Cortex of kidney (tissue), 1 donor: ENCODE measurements at places on chromosomes 3 and 15.

GRCh38 chr15:45449916-45450867 lies 71.8 kb upstream of the GATM start:
- DNase-seq = no peak

- DNase-seq = no peak
Measured at GRCh38 chr3:177358977-177359592, 161.8 kb upstream of the TBL1XR1 start.

GRCh38 chr3:23909341-23909740 lies 7.4 kb downstream of the NKIRAS1 start:
- DNase-seq = no peak

- DNase-seq = no peak
Measured at GRCh38 chr15:78045189-78045588, 32.3 kb downstream of the TBC1D2B start.

DNA sequence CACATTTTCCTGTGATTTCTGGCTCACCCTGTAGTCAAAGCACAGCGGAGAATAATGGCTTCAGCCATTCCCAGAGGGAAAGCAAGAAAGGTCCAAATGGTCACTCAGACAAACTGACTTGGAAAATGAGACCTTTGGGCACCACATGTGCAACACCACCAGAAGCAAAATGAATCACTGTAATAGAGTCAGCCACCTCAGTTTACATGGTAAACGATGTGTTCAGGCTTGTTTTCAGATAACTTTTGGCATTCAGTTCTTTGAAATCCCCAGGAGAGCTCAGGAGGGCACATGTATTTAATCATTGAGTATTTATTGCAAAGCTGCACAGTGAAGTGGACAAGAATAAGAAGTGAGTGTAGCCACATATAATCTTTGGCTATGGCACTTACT lies 38.4 kb upstream of the ALCAM start:
- no peak for DNase-seq

GRCh38 chr15:57517030-57517671 lies 74.6 kb upstream of the MYZAP start:
- no peak for DNase-seq

- DNase-seq = no peak
Measured at GRCh38 chr3:55519019-55519418, 31.9 kb upstream of the WNT5A start.

DNA sequence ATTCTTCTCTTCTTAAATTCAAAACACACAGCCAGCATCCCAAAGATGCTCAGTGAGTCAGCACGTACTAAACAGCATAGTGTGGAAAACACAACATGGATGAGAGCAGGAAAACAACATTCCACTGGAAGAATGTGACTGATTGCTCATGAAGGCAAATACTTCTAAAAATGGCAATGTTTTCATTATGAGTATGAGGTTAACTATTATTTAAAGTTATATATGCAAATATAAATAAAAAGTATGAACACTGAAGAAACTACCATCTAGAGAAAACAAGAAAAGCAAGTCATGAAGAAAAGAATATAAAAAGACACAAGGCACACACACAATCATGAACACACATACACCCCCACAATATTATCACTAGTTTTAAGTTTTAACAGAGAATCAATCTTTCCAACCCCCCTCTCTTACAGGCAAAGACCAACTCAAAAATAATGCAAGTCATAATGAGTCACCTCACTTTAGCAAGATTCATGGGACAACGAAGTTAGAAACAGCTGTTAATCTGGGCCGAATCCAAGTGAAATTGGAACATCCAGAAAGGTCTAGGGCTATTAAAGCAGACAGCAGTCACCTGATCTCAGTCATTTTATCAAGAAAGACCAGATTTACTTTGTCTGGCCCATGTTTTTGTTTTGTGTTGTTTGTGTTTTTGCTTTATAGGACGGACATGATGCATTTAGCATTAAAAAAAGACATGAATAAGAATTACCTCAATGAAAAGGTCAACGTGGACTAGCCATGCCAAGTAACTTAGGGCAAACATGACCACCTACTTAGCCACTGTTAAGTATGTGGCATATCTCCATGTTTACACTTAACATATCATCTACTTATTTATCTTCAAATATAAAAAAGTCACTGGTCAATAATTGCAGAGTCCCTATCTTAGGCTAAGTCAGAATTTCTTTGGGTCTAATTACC lies 18.1 kb downstream of the GBE1 start:
- DNase-seq = no peak

DNA sequence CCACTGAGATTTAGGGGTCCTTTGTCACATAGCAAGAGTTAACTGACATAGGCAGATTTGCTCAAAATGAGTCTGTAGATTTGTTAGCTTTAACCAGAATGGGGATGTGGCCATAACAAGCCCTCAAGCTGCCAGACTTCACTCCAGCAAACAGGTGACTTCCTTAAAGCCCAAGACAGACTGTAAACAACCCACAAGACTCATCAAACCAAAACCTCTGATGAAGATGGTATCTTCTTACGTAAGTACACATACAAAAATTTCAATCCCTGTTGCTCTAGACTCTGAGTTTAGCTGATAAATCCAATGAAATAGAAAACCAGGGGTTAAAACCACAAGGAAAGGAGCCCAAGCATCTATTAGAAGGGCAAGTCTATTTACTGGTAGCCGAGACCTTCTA lies 18.2 kb upstream of the ZBTB20 start:
- DNase-seq = no peak

DNA sequence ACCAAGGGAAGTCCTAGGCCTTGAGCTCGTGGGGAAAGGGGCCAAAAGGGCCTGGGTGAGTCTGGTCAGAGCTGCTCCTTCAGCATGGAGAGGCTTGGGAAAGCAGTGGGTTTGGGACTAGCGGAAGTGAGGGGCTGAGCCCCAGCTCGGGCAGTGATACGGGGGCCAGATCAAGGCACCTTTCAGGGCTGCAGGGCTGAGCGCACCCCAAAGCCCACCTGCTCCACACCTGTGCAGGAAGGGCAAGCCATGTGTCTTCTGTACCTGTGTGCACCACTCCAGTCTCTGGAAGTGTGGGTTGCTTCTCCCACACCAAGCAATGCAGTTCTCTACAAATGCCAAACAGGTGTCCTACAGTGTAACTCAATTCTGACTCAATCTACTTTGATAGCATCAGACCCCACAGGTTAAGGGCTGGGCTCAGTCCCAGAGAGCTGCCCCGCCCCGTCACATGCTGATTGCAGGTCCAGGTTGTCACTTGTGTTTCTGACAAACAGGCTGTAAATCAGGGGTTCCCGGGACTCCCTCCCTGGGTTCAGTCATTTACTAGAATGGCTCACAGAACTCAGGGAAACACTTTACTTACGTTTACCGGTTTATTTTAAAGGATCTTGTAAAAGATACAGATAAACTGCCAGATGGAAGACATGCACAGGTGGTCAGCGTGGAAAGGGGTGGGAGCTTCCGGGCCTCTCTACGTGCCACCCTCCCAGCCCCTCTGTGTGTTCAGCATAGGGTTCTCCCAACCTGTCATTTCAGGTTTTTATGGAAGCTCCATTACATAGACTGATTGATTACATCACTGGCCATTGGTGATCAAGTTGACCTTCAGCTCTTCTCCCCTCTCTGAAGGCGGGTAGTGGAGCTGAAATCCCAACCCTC lies 28.8 kb upstream of the KLF13 start:
- DNase-seq = no peak

DNA sequence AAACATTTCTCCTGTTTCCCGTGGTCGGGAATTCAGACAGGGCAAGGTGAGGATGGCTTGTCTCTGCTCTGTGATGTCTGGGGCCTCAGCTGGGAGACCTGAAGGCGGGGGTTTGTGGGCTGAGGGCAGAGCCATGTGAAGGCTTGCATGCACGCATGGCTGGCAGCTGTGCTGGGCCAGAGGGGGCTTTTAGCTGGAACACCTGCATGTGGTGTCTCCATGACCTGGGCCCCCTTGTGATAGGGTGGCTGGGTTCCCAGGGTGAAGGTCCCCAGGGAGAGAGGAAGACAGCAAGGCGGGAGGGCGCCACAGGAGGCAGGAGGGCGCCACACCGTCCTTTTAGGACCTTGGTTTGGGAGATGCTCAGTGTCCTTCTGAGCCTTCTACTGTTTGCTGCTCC lies 101.6 kb upstream of the PRR23E start:
- DNase-seq = no peak

GRCh38 chr3:167973046-167973445 lies 122.7 kb downstream of the GOLIM4 start:
- DNase-seq = no peak

DNA sequence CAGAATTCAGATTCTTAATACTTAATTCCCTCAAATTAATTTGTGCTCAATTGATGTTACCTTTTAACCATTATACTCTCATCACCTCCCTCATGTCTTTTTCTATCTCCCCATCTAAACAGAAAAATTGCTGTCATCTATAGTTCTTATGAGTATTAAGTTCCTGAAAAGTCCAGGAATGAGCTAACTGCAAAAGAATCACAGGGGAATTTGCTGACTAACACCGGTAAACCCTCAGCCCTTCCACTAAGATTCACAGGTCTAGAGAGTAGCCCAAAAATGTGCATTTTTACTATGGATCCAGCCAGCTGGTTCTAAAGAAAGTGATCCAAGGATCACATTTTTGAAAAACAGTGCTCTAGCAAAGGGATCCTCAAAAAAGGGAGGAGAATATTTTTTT lies 67.0 kb downstream of the SETD2 start:
- DNase-seq = no peak

DNA sequence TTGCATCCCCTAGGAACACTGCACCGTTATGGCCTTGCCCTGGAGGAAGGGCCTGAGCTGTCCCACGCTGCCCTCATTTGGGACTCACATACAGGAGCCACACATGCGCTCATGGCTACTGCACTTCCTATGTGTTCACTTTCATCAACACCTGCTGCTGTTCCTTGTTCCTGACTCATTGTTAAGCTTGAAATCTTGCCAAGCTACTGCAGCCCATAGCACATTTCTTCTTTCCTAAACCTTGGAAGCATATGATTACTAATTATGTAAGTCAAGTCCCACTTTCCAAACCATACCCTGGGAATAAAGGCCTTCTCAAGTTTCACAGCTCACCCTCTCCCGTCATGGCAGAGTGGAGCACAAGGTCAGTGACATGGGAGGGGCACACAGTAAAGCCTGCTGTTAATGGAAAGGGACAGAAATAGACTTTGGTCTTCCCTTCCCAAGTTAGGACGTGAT lies 307.9 kb downstream of the CLSTN2 start:
- no peak for DNase-seq

GRCh38 chr3:71466483-71466882 lies 117.0 kb downstream of the FOXP1 start:
- DNase-seq = no peak

- DNase-seq = no peak
Measured at GRCh38 chr3:32315441-32315840, 76.2 kb upstream of the CMTM7 start.

- DNase-seq = no peak
Measured at GRCh38 chr15:76070921-76071635, 11.3 kb downstream of the TMEM266 start.

- no peak for DNase-seq
Measured at GRCh38 chr15:98443526-98443925, 204.8 kb upstream of the IGF1R start.

DNA sequence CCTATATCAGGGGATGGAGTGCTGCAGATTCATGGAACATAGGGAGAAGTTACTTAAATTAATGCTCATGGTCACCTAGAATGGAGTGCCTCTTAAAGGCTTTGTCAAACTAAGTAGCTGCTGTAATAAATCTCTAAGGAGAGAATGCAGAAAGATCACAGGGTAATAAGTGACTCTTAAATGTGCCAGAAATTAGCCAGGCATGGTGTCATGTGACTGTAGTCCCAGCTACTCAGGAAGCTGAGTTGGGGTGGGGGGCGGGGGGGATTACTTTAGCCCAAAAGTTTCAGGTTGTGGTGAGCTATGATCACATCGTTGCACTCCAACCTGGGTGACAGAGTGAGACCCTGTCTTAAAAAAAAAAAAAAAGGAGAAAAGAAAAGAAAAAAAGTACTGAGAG lies 90.9 kb upstream of the ASB14 start:
- no peak for DNase-seq

- no peak for DNase-seq
Measured at GRCh38 chr15:68775671-68776476, 44.8 kb downstream of the ANP32A start.

GRCh38 chr3:24582431-24583403 lies 88.1 kb upstream of the THRB start:
- DNase-seq = no peak

DNA sequence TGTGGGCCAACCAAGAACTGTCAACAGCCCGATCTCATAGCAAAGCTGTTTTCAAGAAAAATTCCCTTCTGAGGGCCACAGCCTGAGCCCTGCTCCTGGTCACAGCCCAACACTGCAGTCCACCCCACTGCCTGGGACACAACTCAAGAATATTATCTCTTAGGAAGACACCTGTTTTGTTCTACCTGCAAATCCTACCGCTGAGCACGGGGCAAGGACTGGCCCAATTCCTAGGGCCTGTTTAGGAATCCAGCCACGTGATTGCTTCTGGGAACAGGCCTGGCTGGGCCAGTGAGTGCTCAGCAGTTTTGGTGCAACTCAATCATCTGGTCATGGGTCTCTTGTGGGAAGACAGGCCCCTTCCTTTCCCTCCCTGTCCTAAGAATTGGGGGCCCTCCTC lies 8.3 kb downstream of the ISLR2 start:
- DNase-seq = no peak

DNA sequence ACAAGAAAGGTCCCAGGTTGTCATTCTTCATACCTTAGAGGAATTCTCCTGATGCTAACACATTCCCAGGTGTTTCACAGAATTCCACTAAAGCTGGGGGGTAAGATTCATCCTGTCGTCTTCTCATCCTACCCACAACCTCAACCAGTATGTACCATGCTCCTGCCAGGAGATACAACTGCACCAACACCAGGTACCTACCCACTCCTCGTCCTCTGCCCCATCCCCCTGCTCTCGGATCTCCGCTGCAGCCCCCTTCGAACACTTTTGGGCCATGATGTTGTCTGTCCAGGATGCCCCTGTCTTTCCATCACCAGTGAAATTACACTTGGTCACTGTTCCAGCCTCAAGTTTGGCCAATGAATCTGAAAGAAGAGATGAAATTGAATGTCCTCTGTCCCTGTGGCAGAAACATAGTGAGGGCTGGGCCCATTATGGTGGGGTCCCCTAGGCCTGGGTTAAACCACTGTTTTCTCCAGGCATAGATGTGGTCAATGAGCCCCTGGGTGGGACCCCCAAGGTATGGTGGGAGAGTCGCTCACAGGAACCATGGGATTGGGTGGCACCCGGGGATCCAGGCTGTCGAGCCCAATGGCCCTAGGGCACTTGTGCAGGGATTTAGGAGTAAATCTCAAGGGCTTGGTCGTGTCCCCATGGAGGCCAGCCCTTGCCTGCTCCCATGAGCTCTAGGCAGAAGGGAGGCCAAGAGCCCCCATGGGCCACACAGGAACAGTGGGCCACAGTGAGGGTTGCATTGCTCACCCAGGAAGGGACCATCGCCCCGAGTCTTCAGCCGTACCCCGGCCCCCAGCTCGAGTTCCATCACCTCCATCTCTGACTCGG lies 9.4 kb upstream of the AP3S2 start:
- DNase-seq = no peak

- no peak for DNase-seq
Measured at GRCh38 chr15:60508442-60508841, 29.5 kb upstream of the ICE2 start.

GRCh38 chr3:66211779-66212178 lies 9.0 kb upstream of the SLC25A26 start:
- DNase-seq = no peak
